ENCODE measurements at places on chromosomes 11 and 22.

- no peak for DNase-seq
Measured at GRCh38 chr22:30021338-30021737, 58.9 kb upstream of the HORMAD2 start.

DNA sequence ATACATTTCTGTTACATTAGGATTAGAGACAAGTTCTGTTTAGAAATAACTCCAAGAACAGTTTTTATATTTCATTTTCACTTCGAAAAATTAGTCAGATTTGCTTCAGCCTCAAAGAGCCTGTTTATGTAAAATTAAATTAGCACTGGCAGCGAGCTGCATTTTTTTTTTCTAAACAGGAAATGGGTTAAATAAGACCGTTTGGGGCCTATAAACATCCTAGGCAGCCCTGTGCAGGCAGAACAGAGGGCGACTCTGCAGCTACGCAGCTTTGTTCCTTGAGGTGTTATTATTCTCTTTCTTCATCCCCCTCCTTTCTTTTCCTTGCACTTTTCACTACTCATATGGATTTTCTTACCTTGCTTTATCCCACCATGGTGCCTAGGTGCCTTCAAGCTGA lies 48.7 kb downstream of the CWC15 start:
- DNase-seq: no peak

DNA sequence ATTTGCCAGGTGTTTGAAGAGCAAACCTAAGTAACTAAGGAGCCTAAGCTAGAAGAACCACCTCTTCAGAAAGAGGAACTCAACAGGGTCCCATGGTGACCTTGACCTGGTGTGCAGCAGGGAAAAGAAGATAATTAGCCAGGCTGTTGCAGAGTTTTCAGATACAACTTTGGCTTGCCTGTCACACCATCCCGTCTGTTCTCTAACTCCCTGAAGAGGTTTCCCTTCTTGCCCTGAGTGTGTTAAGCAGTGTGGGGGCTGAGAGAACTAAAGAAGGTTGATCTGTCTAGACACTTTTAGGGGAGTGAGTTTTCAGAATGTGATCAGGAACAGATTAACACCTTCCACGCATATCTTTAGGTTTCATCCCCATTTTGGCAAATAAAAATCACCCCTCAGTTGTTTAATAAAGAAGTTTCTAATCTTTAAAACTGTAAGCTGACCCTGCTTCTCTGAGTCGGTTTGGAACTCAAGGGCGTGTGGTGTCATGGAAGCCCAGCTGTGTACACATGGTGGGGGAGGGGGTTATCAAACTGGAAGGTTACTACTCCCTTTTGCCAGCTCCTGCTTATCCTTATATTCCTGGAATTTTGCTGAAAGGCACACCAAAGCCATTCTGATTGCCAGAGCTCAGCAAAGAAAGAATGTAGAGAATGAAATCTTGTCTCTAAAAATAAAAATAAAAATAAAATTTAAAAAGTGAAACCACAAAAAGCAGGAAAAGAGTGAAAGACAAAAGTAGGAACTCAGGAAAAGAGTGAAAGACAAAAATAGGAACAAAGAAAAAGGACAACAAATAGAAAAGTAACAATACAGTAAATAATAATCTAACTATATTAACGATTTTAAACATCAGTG lies 70.2 kb downstream of the DBX1 start:
- DNase-seq: no peak

- no peak for DNase-seq
Measured at GRCh38 chr11:96263238-96263763, 79.7 kb downstream of the MAML2 start.

- no peak for DNase-seq
Measured at GRCh38 chr11:61279934-61280659, 15.0 kb downstream of the VWCE start.

GRCh38 chr11:130474637-130475400 lies 26.4 kb downstream of the ADAMTS15 start:
- no peak for DNase-seq

DNA sequence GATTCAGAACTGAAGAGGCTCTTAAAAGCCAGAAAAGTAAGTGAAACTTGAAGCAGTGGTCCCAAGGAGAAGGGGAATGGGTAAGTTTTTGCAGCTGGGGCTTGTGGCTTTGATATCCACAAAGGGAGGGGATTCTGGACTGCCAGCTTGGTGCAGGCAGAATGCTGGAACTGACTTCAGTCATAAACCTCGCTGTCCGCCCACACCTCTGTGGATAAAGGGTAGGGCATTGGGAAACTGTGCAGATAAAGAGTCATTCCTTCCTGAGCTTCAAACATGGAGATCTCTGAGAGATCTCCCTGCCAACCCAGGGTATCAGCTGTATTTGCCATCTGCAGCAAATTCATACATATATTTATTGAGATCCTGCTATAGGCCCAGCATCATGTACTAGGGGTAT lies 124.3 kb upstream of the OR9Q1 start:
- no peak for DNase-seq

DNA sequence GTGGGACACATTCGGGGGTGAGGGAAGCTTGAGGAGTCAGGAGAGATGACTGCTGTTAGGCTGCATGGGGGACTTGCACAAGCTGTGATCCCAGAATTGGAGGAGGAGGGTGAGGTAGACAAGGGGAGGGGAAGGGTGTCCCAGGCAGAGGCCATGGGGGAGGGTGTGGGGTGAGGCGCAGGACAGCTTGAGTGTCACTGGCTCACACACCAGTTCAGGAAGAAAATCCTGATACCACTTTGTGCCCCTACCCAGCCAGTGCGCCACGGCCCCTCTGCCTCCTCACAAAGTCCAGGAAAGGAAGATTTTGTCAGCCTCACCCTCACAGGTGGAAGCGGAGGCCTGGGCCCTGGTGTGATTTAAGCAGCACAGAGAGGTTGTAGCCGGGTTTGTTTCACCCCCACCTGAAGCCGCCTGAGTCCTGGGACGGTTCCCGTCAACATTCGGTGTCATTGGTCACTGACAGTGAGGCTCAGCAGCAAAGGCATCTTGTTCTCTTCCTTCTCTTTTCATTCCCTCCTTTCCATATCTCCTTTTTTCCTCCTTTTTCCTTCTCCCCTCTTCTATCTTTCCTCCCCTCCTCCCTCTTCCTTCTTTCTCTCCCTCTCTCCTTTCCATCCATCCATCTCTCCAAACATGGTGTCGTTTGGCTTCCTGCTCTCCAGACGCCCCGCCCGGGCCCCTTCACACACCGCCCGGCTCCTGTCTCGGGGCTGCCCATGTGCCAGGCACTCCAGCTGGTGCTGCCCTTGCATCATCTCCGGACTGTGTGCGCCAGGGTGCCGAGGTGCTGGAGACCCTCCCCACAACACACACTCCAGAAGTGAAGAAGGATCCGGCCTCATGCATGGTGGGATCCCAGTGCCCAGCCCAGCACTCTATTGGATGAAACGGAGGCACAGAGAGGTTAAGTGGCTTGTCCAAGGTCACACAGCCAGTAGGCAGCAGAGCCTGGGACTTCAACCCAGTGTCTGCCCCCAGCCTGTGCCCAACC lies 89.3 kb downstream of the MPPED1 start:
- DNase-seq: no peak

GRCh38 chr11:32597921-32598320 lies 14.3 kb downstream of the EIF3M start:
- no peak for DNase-seq

GRCh38 chr11:93525601-93526345 lies 17.4 kb downstream of the SMCO4 start:
- DNase-seq: no peak

- no peak for DNase-seq
Measured at GRCh38 chr11:134266440-134266839, 9.7 kb upstream of the GLB1L3 start.

- peak; percentile 83 for DNase-seq
Measured at GRCh38 chr11:554428-555226, 5.9 kb downstream of the LMNTD2 start.

DNA sequence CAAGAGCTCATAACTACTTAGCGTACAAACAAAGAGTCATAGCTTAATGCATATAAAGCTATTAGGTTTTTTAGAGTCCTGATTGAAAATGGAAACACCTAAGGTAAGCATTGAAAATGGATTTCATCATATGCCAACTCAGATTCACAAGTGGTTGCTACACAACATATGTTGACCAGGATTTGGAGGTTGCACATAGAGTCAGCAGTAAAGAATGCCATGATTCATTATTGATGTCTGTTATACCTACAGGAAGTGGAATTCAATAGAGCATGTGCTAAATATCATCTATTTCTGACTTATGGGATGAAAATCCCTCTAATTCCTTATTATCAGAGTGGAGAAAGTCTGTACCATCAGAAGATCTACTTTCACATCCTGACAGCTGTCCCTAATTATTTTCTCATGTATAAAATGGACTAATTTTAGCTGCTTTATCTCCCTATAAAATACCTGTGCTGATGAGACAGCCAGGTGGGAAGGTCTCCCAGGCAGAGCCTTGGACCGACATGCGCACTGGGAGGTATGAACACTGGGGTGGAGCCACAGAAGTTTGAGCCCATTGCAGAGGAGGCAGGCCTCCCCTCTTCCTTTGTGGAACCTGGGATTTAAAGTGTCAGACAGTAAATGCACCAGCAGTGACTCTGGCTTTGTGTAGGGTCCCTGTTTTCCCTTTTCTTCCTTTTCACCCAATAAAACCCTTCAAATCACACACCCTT lies 204.2 kb downstream of the AASDHPPT start:
- DNase-seq: no peak

GRCh38 chr22:47209547-47210023 lies 447.1 kb downstream of the TBC1D22A start:
- DNase-seq: peak; percentile 40

DNA sequence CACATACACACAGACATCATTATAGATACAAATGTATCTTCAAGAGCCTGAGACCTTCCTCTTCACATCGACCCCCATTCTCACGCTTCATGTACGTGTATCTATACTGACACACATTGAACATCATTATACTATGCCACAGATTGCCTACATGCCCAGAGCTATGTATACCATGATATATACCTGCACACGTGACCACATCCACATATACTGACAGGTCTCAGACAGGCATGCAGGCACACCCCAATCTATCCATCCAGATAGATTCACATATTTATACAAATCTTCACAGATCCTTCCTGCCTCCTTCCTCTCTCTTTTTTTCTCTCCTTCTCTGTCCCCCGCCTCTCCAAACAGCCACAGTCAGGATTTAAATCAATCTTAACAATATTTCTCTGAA lies 140.1 kb downstream of the CEP164 start:
- DNase-seq: no peak

DNA sequence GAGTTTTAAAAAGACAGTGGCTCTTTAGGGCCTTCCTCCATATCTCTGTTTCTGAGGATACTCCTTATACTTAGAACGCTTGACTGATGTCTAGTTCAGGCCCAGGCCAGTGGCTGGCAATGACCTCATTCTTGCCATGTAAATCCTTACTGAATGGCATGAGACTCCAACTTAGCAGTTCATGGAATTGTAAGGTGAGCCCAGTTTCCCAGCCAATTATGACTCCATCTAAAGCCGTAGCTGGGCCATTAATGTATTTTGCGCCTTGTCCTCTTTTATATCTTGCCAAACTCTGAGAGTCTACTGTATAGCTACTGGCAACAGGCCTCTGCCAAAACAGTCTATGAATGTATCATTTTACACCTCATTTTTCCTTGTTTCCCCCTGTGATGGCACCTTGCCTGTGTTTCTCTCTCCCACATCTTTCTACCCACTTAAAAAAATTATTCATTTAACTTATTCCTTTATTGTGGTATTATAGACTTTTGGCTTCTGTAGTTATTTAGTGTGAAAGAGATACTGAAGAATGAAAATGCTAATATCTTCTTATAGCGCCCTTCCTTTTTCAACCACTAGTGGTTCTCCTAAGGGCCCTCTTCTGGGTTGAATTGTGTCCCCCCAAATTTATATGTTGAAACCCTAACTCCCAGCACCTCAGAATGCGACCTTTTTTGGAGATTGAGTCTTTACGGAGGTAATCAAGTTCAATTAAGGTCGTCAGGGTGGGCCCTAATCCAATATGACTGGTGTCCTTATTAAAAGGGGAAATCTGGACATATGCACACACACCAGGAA lies 67.4 kb downstream of the ZNRF3 start:
- DNase-seq: no peak

DNA sequence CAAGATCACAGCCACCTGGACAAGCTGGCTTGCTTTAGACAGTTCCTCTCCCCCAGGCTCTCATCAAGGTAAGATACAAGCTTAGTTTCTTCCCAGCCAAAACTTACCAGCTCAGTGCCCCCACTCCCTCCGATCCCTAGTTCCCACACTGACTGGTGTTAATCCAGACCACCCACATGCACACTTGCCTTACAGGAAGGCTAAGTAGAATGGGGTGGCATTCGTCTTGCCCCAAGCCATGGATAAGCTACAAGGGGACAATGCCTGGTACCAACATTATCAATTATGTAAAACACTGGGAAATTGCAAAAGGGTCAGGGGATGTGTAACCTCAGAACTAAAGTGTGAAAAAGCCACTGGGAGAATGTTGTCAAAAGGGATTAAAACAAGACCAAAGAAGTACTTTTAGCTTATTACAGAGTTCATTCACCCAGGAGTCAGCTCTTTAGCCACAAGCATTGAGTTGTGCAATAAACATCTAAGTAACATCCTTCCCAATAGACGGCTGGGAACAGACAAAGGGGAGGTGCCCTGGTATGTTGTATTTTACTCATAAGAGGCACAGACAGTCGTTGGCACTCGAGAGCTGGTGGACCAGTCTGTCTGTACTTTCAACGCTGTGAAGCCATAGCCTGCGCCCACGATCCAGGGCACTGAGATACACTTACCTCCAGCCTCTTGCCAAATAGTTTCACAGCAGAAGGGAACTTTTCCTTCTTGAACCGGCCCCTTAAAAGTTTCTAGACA lies 1.1 kb downstream of the DHCR7 start:
- DNase-seq: no peak

DNA sequence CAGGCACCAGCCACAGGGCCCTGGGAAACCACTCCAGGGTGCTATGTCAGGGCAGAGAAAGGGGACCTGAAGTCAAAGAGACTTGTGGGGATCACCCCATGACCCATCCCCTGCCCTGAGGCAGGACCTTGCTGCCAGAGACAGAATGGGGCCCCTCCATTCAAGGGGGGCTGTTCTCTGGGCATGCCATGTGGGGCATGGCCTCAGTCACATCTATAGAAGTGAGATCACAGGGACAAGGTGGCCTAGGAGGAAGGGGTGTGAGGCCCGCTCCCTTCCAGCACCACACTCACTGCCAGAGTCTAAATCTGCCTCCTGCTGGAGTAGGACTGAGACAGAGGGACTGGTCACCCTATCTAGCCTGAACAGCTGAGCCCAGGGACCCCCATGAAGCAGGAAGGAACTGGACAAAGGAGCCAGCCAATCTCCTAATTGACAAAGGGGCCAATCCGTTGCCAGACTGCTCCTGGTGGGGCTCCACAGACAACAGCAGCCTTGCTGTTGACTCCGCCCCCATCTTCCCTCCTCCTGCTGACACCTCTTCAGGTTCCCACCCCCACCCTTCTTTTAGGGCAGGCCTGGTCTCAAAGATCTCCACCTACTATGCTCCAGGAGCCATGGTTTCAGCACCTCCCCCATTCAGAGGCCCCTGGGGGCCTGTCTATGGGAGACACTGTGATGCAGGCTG lies 26.0 kb downstream of the NEAT1 start:
- peak; percentile 48 for DNase-seq

DNA sequence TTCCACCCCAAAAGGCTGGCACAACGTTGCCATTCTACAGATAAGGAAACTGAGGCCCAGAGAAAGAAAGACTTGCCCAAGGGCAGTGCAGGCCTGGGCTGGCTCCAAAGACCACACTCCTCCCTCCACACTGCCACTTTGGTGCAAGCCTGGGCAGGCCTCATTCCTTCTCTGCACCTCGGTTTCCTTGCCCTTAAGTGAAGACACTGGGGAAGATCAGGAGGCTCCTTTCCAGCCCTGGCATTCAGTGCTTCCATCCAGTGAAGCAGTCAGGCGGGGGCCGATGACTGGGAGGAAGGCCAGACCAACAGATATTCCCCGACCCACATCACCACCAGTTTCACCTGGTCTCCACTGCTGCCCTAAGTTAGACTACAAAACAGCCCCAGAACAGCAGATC lies 18.3 kb upstream of the TCF20 start:
- no peak for DNase-seq
